Right atrium auricular region (tissue), 2 donors: ENCODE measurements at places on chromosomes 1 and 21. TPM values are rescaled to one million over a fixed set of nuclear protein-coding genes. Genes with fewer than 3 reads are reported as not detected.
A peak's percentile ranks its signal among the peaks of the same experiment; 100 is the strongest.

- no peaks in the 10 kb centered on the region for H3K27me3 ChIP-seq
- H3K4me3 ChIP-seq = no peak overlapping the region
- no peak for DNase-seq
- H3K4me1 ChIP-seq = peaks cover 16% of the 10 kb centered on the region
- peak overlapping the region; percentile 67 for H3K27ac ChIP-seq
Observed at GRCh38 chr1:236010443-236010842, 54.4 kb downstream of the NID1 start.

HSD17B7 gene
- 5.6 TPM for total RNA-seq

- H3K4me3 ChIP-seq = no peak overlapping the region
- no peaks in the 10 kb centered on the region for H3K27me3 ChIP-seq
- no peaks in the 10 kb centered on the region for H3K36me3 ChIP-seq
- no peaks in the 10 kb centered on the region for H3K4me1 ChIP-seq
Observed at GRCh38 chr21:20949884-20950283, 48.3 kb upstream of the NCAM2 start.

GRCh38 chr1:113998361-113998760, 19.1 kb downstream of the OLFML3 start:
- H3K36me3 ChIP-seq = no peaks in the 10 kb centered on the region
- DNase-seq = no peak
- H3K27me3 ChIP-seq = no peaks in the 10 kb centered on the region
- H3K4me1 ChIP-seq = peaks cover 7% of the 10 kb centered on the region

DNA sequence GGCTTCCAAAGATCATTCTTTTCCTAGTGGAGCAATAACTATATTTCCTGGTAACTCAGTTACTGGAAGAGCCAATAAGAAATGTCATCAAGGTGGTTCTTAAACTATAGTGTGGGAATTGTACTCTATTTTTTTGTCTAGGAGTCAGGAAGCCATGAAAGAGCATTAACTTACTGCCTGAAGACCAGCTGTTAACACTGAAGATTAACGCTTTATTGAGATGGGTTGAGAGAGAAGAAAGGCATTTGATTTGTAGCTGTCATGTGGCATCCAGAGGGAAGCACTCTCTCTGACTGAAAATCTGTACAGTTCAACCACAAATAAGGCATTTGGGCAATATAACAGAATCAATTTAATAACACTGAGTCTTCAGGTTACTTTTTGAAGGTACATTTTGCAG, 76.0 kb downstream of the DNM3 start:
- no peak overlapping the region for H3K27ac ChIP-seq
- no peaks in the 10 kb centered on the region for H3K36me3 ChIP-seq
- no peak for DNase-seq
- no peaks in the 10 kb centered on the region for H3K27me3 ChIP-seq
- H3K4me3 ChIP-seq = no peak overlapping the region

- no peak overlapping the region for H3K4me3 ChIP-seq
- no peak for DNase-seq
- H3K27ac ChIP-seq = peak overlapping the region; percentile 59
- H3K36me3 ChIP-seq = no peaks in the 10 kb centered on the region
Observed at GRCh38 chr1:119136401-119136800, 4.1 kb downstream of the WARS2 start.

ZNF683 gene
- not detected for total RNA-seq

DNA sequence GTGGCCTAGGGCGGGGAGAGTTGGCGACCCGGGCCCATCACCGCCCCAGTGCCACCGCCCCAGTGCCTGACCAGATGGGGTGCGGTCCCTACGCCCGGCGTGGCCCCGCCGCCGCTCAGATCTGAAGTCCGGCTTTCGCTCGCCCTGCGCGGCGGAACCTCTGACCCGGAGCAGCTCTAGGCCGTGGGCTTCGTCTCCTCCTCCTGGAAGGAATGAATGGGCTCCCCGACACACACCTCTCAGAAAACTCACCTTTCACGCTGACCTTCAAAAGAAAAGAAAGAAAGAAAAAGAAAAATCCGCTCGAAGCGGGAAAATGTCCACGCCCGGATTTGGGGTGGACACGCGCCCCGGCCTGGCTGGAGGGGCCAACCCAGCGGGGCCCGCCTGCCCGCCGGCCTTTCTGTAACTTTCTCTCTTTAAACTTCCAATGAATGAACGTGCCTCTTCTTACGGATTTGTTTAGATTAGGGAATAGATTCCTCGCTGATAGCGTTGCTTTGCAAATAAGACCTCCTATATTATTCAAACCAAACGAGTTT, 5.4 kb upstream of the SIM2 start:
- no peak overlapping the region for H3K4me3 ChIP-seq
- no peaks in the 10 kb centered on the region for H3K36me3 ChIP-seq
- no peak for DNase-seq
- no peak overlapping the region for H3K27ac ChIP-seq
- peaks cover 70% of the 10 kb centered on the region for H3K27me3 ChIP-seq
- no peaks in the 10 kb centered on the region for H3K4me1 ChIP-seq

GRCh38 chr1:205284420-205285144, 37.0 kb downstream of the NUAK2 start:
- H3K27me3 ChIP-seq = no peaks in the 10 kb centered on the region
- peaks cover 16% of the 10 kb centered on the region for H3K4me1 ChIP-seq
- peak; percentile 85 for DNase-seq

KISS1 gene
- not detected for total RNA-seq

DNA sequence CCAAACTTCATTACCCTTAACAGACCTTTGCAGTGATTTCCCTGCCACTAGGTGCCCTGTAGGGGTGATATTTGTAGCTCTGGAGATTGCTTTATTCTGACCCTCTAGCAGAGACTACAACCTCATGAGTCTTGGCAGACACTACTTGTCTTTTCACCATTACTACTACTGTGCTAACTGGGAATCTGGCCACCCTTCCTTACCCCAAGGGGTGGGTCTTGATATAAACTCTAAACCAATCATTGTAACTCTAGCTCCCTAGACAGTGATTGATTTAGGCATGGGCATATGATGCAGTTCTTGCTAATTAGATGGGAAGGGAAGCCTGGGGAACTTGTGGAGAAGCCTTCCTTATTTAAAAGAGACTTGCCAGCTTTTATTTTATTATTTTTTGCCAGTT, 3.9 kb downstream of the KPNA6 start:
- no peak overlapping the region for H3K4me3 ChIP-seq
- H3K36me3 ChIP-seq = no peaks in the 10 kb centered on the region
- peaks cover 53% of the 10 kb centered on the region for H3K4me1 ChIP-seq
- H3K27ac ChIP-seq = no peak overlapping the region
- H3K27me3 ChIP-seq = no peaks in the 10 kb centered on the region

DNA sequence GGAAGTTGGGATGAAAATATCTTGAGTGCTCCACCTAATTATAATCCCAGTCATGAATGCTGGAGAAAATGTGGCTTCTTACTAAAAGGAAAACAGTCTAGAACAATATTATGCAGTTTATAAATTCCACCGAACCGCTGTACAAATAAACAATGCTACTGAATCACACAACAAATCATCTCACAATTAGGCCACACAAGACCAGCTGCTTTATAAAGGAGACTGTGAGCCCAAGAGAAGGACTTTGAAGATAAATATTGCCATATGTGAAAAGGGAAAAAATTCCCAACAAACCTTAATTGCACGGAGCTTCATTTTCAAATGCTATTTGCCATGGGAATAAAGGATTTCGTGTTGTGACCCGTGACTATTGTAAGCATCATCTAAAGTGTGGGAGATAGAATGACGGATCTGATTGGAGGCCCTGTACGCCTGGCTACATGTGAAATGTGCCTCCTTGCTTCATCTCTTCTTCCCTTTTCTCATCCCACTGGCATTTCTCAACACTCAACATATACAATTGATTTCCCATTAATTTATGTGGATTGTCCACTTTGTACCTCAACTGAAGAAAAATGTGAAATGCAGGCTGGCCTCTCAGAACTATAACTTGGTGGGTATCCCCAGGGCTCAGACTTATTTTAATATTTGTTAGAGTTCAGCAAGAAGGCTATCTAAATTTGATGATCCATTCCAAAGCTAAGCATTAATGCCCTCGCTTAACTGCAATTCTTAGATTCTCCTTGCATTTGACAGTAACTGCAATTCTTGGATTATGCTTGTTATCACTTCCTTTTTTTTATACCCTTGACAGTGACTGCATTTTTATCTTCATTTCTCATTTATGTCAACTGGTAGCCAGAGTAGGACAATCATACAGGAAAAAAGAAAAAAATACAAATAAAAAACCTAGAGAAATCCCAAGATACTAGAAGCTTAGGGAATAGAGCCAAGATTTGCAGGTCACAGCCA, 122.3 kb downstream of the TGFB2 start:
- DNase-seq = no peak
- H3K27ac ChIP-seq = peak overlapping the region; percentile 31
- H3K27me3 ChIP-seq = no peaks in the 10 kb centered on the region
- no peaks in the 10 kb centered on the region for H3K36me3 ChIP-seq
- H3K4me1 ChIP-seq = no peaks in the 10 kb centered on the region

CYP4B1 gene
- total RNA-seq = 20.0 TPM

GRCh38 chr1:179786815-179787685, 44.0 kb downstream of the FAM163A start:
- H3K27ac ChIP-seq = no peak overlapping the region
- H3K27me3 ChIP-seq = no peaks in the 10 kb centered on the region
- no peaks in the 10 kb centered on the region for H3K36me3 ChIP-seq
- H3K4me1 ChIP-seq = no peaks in the 10 kb centered on the region
